ENCODE measurements at places on chromosomes 1 and 21.
A peak's percentile ranks its signal among the peaks of the same experiment; 100 is the strongest.

DNA sequence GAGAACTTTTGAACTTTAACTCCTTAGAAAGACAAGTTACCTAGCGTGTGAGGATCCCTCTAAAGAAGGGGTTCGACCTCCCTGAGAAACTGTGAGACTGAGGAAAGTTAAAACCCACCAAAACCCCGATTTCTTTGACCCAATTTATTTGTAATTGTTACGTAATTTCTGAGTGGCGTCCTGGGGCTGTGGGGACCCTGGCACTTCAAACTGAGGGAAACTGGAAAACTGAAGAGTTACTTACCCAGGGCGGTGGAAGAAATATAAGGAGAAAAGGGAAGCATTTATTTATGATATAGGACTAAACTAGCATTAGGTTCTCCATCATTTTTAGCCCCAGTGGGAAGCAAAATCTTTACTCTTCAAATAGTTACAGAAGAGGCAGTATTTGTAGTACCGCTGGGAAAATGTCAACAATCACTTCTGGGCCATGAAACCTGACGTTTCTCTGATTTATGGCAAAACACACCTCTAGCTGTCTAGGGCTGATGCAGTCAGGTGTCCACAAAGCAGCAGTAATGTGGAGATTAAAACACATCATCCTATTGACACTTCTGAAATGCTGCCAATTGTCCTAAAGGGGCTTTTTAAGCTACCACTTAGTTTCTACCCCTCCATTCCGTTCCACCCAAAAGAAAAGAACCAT, 430 bp downstream of the S100B start:
- H3K27ac ChIP-seq = no peak overlapping the region
- no peaks in the 10 kb centered on the region for H3K27me3 ChIP-seq
- no peaks in the 10 kb centered on the region for H3K36me3 ChIP-seq
- no peak overlapping the region for H3K4me3 ChIP-seq

DNA sequence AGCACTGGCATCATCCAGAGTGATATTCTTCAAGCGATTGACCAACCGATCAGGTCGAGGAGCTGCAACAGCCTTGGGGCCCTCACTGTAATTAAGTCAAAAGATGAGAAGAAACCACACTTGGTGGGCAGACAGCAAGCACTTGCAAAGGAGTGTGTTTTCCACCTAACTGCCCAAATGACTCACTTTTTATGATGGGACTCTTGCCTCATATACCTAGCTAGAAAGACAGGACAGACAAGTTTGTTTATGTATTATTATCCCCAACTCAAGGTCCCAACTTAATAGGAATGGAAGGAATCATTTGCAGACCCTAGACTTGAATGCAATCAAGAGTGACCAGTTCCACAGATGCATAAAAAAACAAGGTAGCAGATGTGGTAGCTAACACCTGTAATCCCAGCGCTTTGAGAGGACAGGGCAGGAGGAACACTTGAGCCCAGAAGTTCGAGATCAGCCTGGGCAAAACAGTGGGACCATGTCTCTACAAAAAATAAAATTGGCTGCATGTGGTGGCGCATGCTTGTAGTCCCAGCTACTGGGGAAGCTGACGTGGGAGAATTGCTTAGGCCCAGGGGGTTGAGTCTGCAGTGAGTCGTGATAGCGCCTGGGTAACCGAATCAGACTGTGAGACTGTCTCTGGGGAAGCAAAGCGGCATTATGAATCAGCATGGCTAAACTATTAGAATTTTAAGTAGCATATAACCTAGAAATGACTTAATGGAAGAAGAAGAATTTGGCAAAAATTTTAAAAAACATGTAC, 2.3 kb upstream of the NRAS start:
- peaks cover 67% of the 10 kb centered on the region for H3K36me3 ChIP-seq
- peaks cover 10% of the 10 kb centered on the region for H3K4me1 ChIP-seq
- no peak for DNase-seq
- H3K27ac ChIP-seq = no peak overlapping the region

- H3K4me1 ChIP-seq = no peaks in the 10 kb centered on the region
- H3K36me3 ChIP-seq = no peaks in the 10 kb centered on the region
- H3K4me3 ChIP-seq = no peak overlapping the region
- no peak for DNase-seq
- no peaks in the 10 kb centered on the region for H3K27me3 ChIP-seq
Observed at GRCh38 chr1:54892586-54892985, 5.6 kb upstream of the DHCR24 start.

- DNase-seq = no peak
- no peak overlapping the region for H3K27ac ChIP-seq
- H3K27me3 ChIP-seq = no peaks in the 10 kb centered on the region
- no peaks in the 10 kb centered on the region for H3K4me1 ChIP-seq
- H3K36me3 ChIP-seq = no peaks in the 10 kb centered on the region
Observed at GRCh38 chr1:86335916-86336315, 60.2 kb downstream of the ODF2L start.

GRCh38 chr1:243848858-243849420, 1.1 kb downstream of the AKT3 start:
- H3K4me3 ChIP-seq = peak overlapping the region; percentile 80
- no peaks in the 10 kb centered on the region for H3K27me3 ChIP-seq
- DNase-seq = peak; percentile 34
- peak overlapping the region; percentile 94 for H3K27ac ChIP-seq
- H3K36me3 ChIP-seq = no peaks in the 10 kb centered on the region

- H3K4me3 ChIP-seq = peak overlapping the region; percentile 65
- peaks cover 81% of the 10 kb centered on the region for H3K4me1 ChIP-seq
- peaks cover 29% of the 10 kb centered on the region for H3K36me3 ChIP-seq
- H3K27ac ChIP-seq = peak overlapping the region; percentile 88
- peak; percentile 45 for DNase-seq
Observed at GRCh38 chr1:202159534-202160371, 649 bp downstream of the PTPN7 start.

- H3K4me1 ChIP-seq = peaks cover 14% of the 10 kb centered on the region
- DNase-seq = no peak
- no peak overlapping the region for H3K27ac ChIP-seq
- no peak overlapping the region for H3K4me3 ChIP-seq
Observed at GRCh38 chr1:42328916-42329496, 6.0 kb downstream of the FOXJ3 start.

DNA sequence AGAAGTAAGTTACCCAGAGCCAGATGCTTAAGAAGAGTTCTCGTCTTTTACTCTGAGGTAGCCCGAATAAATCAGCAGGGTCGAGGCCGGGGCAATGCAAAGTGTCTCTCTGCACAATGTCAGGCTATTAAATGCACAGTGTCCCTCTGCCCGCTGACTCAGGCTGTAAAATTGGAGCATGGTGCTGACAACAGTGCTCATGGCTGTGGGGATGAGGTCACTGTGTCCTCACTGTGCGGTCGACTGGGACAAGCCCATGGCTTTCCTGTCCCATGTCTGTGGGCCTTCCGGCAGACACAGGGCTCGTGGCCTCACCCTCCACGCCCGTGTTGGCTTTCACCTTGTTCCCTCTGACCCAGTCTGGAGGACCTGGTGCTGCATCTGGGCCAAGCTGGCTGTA, 14.6 kb upstream of the SLC2A1 start:
- H3K4me1 ChIP-seq = no peaks in the 10 kb centered on the region
- DNase-seq = no peak
- no peak overlapping the region for H3K27ac ChIP-seq

DNA sequence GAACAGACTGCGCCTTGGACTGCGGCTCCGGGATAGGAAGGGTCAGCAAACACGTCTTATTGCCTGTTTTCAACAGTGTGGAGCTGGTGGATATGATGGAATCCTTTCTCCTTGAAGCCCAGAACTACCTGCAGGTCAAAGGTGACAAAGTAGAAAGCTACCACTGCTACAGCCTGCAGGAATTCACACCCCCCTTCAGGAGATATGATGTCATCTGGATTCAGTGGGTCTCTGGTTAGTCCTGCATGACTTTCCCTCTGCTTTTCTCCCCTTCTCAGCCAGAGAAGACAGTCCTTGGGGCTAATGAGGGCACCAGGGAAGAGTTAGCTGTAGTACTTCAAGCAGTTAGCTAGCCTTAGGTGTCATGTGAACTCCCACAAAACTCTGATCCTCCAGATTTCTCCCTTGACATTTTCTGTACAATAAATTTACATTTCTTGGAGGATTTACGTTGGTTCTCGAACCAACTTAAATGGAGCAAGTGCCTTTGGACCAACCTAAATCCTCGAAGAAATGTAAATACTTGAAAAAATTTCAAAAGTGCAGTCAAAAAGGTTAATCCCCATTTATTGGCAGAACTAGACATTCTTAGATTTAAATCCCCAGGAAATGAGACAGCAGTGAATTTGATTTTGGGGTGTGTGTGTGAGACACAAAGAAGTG, 20.9 kb downstream of the NTMT2 start:
- no peaks in the 10 kb centered on the region for H3K27me3 ChIP-seq
- no peaks in the 10 kb centered on the region for H3K4me1 ChIP-seq
- no peak overlapping the region for H3K4me3 ChIP-seq
- DNase-seq = no peak
- H3K36me3 ChIP-seq = no peaks in the 10 kb centered on the region
- H3K27ac ChIP-seq = no peak overlapping the region

DNA sequence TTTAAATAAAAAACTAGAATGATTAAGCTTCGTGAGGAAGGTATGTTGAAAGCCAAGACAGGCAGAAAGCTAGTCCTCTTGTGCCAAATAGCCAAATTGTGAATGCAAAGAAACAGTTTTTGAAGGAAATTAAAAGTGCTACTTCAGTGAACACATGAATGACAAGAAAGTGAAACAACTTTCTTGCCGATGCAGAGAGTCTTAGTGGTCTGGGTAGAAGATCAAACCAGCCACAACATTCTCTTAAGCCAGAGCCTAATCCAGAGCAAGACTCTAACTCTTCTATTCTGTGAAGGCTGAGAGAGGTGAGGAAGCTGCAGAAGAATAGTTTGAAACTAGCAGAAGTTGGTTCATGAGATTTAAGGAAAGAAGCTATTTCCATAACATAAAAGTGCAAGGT, 63.2 kb downstream of the TTC3 start:
- H3K27me3 ChIP-seq = no peaks in the 10 kb centered on the region
- H3K27ac ChIP-seq = no peak overlapping the region
- H3K36me3 ChIP-seq = peaks cover 57% of the 10 kb centered on the region
- H3K4me3 ChIP-seq = no peak overlapping the region
- no peaks in the 10 kb centered on the region for H3K4me1 ChIP-seq

DNA sequence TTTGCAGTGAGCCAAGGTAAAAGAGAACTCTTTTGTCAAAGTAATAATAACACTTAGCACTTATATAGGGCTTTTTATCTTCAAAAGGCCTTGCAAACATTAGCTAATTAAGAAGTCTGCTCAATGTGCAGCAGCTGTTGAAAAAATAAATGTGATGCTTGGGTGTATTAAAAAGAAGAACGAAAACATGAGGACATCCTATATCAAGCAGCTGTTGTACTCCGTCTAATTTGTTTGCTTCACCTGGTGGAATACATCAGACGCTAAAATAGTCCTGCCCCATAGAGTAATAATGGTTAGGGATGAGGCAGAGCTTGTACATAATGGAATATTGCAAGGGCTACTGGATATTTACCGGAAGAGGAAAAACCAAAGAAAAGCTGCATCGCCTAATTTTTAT, 299.5 kb downstream of the ST6GALNAC3 start:
- no peaks in the 10 kb centered on the region for H3K36me3 ChIP-seq
- no peaks in the 10 kb centered on the region for H3K4me1 ChIP-seq
- H3K4me3 ChIP-seq = no peak overlapping the region
- DNase-seq = no peak
- no peaks in the 10 kb centered on the region for H3K27me3 ChIP-seq

GRCh38 chr1:150352866-150353265, 11.1 kb upstream of the RPRD2 start:
- H3K36me3 ChIP-seq = peaks cover 35% of the 10 kb centered on the region
- H3K27me3 ChIP-seq = no peaks in the 10 kb centered on the region
- H3K4me1 ChIP-seq = no peaks in the 10 kb centered on the region

GRCh38 chr1:62325681-62326080, 6.4 kb upstream of the KANK4 start:
- H3K4me3 ChIP-seq = no peak overlapping the region
- no peak overlapping the region for H3K27ac ChIP-seq

- no peak overlapping the region for H3K4me3 ChIP-seq
- H3K36me3 ChIP-seq = no peaks in the 10 kb centered on the region
- H3K4me1 ChIP-seq = peaks cover 6% of the 10 kb centered on the region
- H3K27me3 ChIP-seq = no peaks in the 10 kb centered on the region
Observed at GRCh38 chr1:15850471-15851001, 3.0 kb downstream of the SPEN start.

DNA sequence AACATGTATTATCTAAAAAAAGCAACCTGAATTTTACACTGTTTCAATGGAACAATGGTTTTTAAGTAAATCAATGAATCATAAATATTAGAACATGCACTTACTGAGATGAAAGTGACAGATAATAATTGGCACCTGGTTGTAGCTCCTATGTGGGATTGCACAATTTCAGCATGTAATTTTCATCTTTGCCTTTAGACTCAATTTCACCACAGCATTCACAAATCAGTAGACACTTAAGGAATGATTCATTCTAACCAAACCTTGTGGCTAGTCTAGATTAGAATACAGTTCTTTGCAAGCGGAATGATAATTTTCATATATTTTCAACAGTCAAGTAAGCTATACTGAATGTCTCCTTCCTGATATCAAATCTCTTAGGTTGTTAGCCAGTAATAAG, 853.4 kb downstream of the KCNT2 start:
- H3K27me3 ChIP-seq = no peaks in the 10 kb centered on the region
- no peak for DNase-seq

GRCh38 chr1:4494558-4494957, 159.9 kb upstream of the AJAP1 start:
- H3K4me3 ChIP-seq = no peak overlapping the region
- DNase-seq = no peak
- H3K27ac ChIP-seq = no peak overlapping the region
- no peaks in the 10 kb centered on the region for H3K36me3 ChIP-seq
- H3K4me1 ChIP-seq = no peaks in the 10 kb centered on the region
- H3K27me3 ChIP-seq = no peaks in the 10 kb centered on the region

- no peak overlapping the region for H3K4me3 ChIP-seq
- DNase-seq = no peak
- no peaks in the 10 kb centered on the region for H3K4me1 ChIP-seq
Observed at GRCh38 chr1:11039351-11040104, 7.5 kb downstream of the MASP2 start.

- no peaks in the 10 kb centered on the region for H3K4me1 ChIP-seq
- no peak overlapping the region for H3K27ac ChIP-seq
- no peak for DNase-seq
- no peaks in the 10 kb centered on the region for H3K36me3 ChIP-seq
- no peaks in the 10 kb centered on the region for H3K27me3 ChIP-seq
- no peak overlapping the region for H3K4me3 ChIP-seq
Observed at GRCh38 chr1:72288886-72289285, 6.5 kb upstream of the NEGR1 start.

GRCh38 chr1:201213106-201213770, 22.6 kb downstream of the IGFN1 start:
- no peak overlapping the region for H3K27ac ChIP-seq
- H3K4me3 ChIP-seq = no peak overlapping the region
- DNase-seq = no peak
- no peaks in the 10 kb centered on the region for H3K4me1 ChIP-seq

GRCh38 chr1:221994274-221994698, 252.4 kb upstream of the DUSP10 start:
- no peaks in the 10 kb centered on the region for H3K36me3 ChIP-seq
- H3K27me3 ChIP-seq = no peaks in the 10 kb centered on the region
- no peaks in the 10 kb centered on the region for H3K4me1 ChIP-seq
- no peak overlapping the region for H3K4me3 ChIP-seq
- DNase-seq = no peak

GRCh38 chr1:89910780-89911179, 84.1 kb upstream of the ZNF326 start:
- no peaks in the 10 kb centered on the region for H3K4me1 ChIP-seq
- H3K36me3 ChIP-seq = peaks cover 4% of the 10 kb centered on the region
- no peaks in the 10 kb centered on the region for H3K27me3 ChIP-seq

Measured in effector memory CD4-positive, alpha-beta T cell (primary cell).